Renal cortical epithelial cell (primary cell): ENCODE measurements at places on chromosomes 2 and 18.

DNA sequence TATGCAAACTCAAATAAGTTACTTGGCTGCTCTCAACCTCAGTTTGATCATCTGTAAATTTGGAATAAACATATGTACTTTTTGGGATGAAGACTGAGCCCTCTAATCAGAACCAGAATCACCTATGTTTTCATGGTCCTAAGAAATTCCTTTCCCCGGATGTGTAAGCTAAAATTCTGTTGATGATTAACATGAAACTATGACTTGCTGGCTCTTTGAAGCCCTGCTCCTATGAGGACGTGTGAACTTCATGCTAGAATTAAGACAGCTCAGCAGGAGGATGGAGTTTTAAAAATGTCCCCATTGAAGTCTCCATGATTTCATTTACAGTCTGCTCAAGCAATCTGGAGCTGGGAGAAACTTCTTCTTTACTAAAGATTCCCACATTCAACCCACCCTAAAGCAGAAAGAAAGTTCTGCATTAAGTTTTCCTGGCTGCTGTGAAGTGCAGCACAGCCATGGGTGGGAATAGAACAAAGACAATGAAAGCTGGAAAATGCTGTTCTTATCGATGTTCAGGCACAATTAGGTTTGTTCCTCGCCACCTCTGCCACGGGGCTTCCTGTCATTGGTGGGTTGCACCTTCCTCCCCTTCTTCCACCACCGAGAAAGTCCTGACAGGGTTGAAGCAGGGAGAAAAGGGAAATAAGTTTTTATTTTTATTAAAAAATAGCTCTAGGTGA is 50.9 kb downstream of the ADCYAP1 start:
- peak; percentile 81 for DNase-seq

DNA sequence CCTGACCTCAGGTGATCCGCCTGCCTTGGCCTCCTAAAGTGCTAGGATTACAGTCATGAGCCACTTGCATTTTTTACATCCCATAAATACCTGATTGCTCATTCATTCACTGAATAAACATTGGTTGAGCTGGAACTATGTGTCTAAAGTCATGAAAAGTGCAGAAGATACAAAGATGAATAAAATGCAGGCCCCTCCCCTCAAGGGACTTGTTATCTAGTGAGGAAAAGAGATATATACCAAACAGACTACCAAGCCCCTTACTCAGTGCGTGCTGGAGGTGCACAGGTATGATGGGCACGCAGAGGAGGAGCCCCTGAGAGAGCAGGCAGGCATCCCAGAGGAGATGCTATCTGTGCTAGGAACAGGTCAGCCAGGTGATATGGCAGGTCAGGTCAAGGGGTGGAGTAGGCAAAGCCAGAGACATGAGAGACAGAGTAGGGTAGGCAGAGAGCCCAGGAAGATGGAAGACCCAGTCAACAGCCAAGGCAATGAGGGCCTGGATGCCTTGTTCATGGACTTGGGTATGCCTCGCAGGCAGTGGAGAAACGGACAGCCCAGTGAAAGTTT is 7.7 kb downstream of the FHL2 start:
- peak; percentile 84 for DNase-seq

- DNase-seq, result no peak
Measured at GRCh38 chr18:77737405-77737804, 487.8 kb downstream of the GALR1 start.

GRCh38 chr18:43192408-43192807 is 76.9 kb upstream of the RIT2 start:
- no peak for DNase-seq

- DNase-seq, result no peak
Measured at GRCh38 chr2:171956135-171956825, 34.0 kb downstream of the HAT1 start.

- DNase-seq, result no peak
Measured at GRCh38 chr2:237348281-237348865, 65.6 kb downstream of the COL6A3 start.

- no peak for DNase-seq
Measured at GRCh38 chr2:65261676-65262075, 34.0 kb downstream of the ACTR2 start.

- DNase-seq, result no peak
Measured at GRCh38 chr2:237199577-237199976, 113.9 kb downstream of the COPS8 start.

DNA sequence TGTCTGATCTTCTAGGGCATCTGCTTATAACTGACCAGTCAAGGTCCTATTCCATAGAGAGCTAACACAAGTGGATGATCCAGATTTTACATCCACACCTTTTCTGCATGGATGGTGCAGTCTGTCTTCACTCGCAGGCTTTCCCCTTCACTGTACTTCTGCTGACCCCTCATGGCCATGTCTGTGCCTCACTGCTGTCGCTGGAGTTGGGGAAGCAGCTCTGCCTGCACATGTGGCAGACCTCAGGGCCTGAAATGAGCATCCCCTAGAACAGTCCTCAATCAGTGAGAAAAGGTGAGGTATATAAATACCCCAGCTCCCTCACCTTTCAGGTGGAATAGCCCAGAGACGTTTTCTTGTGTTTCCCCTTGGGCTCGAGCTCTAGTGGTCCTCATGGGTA is 233.8 kb downstream of the ANKRD36B start:
- DNase-seq, result no peak

DNA sequence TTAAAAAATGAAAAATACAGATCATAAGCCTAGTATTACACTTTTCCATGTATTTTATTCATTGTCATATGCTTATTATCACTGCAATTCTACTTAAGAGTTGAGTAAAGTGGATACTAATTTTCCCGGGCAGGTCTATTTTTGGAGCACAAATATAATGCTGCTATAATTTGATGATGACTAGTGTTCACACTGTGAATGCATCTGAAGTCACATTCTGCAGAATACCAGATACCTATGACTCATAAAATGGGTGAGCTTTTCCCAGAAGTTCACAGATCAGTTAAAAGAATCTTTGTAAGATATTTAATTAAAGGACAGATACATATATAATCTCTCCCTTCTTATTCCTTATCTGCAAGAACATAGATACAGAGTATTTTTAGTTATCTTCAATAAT is 79.8 kb upstream of the MC4R start:
- DNase-seq, result peak; percentile 35

DNA sequence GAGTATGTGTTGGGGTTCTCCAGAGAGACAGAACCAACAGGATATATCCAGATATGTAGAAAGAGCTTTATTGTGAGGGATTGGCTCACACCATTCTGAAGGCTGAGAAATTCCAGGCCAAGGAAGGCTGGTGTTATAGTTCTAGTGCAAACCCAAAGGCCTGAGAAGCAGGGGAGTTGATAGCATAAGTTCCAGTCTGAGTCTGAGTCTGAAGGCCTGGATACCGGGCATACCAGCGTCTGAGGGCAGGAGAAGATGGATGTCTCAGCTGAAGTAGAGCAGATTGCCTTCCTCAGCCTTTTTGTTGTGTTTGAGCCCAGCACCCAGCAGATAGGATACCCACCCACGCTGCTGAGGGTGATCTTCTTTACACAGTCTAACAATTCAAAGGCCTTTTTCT is 211.7 kb upstream of the RASGRP3 start:
- DNase-seq, result no peak

DNA sequence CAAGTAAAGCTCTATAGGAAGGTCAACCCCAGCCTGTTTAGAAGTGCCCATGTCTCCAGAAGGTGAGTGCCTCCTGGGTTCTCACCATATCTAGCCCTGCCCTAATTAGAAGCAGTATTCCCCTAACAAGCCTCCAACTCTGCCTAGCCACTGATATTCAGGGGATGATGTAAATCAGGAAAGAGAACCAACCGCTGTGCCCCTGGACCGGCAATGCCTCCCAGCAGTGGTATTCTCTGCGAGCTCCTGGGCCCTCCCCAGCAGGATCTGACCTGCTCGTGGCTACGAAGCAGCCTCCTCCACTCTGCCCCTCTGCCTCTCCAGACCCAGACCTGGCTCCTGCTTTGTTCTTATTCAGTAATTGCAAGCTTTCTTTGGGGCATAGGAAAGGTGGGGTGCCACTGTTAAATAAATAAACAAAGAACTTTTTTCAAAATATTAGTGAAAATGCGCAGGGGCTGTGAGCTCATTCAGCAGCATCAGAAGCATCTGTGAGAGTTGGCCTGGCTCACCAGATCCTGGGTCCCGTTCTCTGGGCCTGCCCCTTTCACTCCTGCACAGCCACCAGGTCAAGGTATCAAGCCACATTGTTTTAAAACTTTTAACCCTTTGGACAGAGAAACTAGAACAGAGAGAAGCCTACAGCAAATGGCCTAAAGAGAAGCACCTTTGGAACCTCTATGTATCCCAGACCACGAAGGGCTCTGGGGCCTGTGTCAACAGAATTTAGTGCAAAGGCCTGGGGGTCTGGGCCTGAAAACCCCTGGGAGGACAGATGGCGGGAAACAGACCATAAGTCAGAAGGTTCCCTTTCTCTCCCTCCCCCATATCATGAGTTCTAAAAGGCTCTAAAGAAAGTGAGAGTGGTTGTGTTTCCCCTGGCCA is 11.9 kb downstream of the MREG start:
- DNase-seq, result no peak

DNA sequence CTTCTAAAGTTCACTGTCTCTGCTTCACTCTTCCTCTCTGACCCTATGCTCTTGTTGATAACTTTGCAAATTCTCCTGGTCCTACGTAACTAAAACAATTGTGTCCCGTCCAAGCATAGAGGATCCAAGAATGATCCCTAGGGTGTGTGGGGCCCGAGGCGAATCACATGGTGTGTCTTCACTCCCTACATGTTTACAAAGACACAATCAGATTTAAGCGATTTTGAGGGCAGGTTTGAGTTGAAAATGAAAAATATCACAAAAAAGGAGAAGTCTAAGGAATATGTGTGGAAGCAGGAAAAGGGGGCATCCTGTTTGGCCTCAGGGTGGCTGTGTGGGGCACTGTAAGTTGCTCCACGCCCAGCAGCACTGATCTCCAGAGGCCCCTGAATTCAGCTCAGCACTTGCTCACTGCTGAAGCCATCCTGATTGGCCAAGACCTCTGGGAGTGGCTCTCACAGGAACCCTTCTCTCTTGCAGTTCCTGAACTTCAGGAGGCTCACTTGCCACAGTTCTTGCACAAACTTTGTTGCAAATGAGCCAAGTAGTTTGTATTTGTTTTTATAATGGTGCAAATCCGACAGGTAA is 363.6 kb downstream of the ZNF521 start:
- no peak for DNase-seq

DNA sequence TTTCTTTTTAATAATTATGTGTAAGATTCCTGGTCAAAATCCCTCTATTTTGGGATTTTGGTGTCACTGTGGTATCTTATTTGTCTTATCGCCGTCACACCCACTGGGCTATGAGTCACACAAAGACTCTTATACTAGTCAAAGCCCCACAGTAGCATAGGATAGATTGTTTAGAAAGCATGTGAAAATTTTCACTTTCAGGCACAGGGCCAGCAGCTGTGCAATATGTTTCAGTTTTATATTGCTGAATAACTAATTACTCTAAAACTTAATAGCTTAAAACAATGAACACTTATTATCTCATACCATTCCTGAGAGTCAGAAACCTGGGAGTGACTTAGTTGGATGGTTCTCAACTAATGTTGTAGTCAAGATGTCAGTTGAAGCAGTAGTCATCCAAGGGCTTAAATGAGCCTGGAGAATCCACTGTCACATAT is 24.0 kb downstream of the CFAP210 start:
- DNase-seq, result no peak

- no peak for DNase-seq
Measured at GRCh38 chr2:48161628-48162027, 255.3 kb upstream of the FBXO11 start.

DNA sequence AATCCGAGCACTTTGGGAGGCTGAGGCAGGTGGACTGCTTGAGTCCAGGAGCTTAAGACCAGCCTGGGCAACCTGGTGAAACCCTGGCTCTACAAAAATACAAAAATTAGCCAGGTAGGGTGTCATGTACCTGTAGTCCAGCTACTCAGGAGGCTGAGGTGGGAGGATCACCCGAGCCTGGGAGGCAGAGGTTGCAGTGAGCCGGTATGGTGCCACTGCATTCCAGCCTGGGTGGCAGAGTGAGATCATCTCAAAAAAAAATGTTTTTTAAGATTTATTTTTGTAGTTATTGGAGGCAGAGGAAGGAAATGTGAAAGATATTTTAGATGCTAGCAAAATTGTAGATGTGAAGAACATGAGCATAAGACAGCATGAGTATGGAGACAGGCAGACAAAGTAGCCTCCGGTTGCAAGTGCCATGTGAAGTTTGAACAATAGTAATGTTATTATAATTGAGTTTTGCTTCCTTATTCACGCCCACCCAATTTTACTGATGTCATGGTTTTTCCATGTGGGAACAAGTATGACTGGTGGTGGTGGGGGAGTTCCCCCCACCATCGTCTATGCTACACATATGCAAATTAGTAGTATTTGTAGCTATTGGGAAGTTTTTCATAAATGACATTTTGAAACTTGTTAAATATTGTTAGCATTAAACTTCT is 18.0 kb downstream of the REL start:
- DNase-seq, result no peak

- peak; percentile 63 for DNase-seq
Measured at GRCh38 chr2:179332903-179333302, 68.3 kb upstream of the SESTD1 start.

GRCh38 chr2:77808599-77808998 is 286.4 kb upstream of the LRRTM4 start:
- no peak for DNase-seq

DNA sequence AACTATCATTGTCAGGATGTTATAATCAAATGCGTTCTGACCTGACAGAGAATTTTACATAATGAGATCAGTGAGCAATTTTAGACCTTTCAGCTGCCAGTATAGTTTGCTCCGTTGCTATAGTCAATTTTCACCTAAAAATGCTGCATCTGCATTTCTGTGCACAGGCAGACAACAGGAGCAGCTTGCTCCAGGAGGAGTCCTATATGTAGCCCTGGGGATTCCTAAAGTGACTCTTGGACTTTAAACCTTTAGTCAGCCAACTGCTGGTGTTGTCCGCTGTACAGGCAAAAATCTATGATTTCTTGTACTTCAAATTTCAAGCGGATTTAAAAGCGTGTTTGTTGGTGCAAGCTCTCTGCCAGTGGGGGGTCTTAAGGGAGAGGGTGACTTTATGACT is 25.7 kb downstream of the SLC16A14 start:
- no peak for DNase-seq

DNA sequence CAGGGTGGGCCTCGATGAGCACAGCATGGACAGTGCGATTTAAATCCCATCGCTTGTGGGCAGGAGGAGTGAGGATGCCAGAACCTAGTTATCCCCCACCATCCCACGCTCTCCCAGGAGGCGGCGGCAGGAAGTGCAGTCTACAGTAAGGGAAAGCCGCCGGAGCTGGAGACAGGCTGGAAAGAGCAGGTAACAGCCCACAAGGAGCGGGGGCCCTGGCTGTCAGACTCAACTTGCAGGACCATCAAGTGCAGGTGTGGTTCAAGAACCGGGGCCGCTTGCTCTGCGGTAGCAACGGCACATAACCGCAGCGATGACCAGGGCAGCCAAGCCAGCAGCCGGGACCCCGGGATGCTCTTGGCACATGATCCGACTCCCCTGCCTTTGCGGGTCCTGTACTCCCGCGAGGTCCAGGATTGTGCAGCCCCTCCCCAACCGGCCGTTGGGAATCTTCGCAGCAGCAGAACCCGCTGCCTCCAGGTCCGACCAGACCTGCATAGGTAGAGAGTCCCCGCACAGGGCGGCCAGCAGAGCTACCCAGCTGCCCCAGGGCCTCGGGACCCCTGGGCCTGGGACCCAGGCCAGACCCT is 82.1 kb downstream of the BIN1 start:
- peak; percentile 41 for DNase-seq

GRCh38 chr2:229270551-229271410 is at the start of gene PID1:
Gene PID1 (minus strand): TSS chr2:229271287. CDS start chr2:229271043, 244 bp downstream.
- no peak for DNase-seq

- DNase-seq, result no peak
Measured at GRCh38 chr2:45929674-45930395, 278.4 kb downstream of the PRKCE start.

- DNase-seq, result no peak
Measured at GRCh38 chr2:26898480-26899078, 50.6 kb downstream of the DPYSL5 start.

GRCh38 chr2:200422071-200422470 is 87.8 kb downstream of the KCTD18 start:
- peak; percentile 54 for DNase-seq
